ENCODE measurements at places on chromosomes 1 and 21.
A peak's percentile ranks its signal among the peaks of the same experiment; 100 is the strongest.

DNA sequence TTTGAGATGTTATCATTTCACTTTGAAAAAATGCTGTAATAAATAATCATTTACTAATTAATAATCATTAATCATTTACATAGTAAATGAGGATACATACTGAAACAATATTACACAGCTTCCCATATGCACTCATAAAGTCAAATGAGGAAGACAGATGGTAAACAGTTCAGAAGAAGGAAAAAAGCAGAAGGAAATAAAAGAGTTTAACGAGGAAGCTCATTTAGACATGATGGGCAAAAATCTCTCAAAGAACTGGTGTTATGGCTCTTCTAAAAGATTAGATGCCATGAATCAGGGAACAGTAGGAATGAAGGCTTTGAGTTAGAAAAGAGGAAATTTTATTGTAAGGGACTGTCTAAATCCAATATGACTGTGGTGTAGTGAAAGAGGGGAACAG is 347.6 kb downstream of the PTPRC start:
- no peak for DNase-seq

- no peak for DNase-seq
Measured at GRCh38 chr1:34926894-34927293, 2.6 kb downstream of the DLGAP3 start.

DNA sequence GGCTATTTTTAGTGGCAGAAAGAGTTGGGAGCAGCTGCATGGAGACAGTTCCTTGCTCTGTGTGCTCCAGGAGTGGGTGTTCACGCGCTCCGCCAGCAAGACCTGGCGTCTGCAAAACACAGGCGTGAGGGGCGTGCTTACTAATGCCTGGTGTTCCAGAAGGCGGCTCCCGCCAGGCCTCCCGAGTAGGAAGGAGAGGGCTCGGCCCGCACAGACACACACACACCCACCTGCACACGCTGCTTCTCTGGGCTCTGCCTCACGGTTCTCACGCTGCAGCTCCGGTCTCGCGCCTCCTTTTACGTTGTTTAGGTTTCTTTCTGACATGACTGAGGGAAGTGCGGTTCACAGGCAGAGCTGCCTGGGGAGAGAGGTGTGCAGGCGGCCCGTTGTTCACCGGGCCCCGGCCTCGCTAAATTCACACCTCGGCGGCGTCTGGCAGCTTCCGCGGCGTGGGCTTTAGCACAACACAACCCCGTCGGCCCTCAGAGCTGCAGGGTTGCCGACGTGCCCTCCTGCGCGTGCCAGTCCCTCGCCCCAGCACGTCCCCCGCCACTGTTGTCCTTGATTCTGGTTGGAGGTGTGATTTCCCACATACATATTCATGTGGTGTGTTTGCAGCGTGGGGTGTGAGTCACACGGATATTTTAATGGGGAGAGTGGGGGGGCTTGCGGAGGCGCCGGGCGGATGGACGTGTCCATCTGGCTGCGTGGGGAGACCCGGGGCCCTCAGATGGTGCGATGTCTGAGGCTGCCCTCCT is 77.0 kb downstream of the SKI start:
- no peak for DNase-seq

- DNase-seq, result no peak
Measured at GRCh38 chr21:36841866-36842265, 124.6 kb downstream of the HLCS start.

- DNase-seq, result no peak
Measured at GRCh38 chr1:19219451-19219850, 9.4 kb upstream of the UBR4 start.

- DNase-seq, result no peak
Measured at GRCh38 chr1:178241057-178241456, 147.2 kb downstream of the RASAL2 start.

DNA sequence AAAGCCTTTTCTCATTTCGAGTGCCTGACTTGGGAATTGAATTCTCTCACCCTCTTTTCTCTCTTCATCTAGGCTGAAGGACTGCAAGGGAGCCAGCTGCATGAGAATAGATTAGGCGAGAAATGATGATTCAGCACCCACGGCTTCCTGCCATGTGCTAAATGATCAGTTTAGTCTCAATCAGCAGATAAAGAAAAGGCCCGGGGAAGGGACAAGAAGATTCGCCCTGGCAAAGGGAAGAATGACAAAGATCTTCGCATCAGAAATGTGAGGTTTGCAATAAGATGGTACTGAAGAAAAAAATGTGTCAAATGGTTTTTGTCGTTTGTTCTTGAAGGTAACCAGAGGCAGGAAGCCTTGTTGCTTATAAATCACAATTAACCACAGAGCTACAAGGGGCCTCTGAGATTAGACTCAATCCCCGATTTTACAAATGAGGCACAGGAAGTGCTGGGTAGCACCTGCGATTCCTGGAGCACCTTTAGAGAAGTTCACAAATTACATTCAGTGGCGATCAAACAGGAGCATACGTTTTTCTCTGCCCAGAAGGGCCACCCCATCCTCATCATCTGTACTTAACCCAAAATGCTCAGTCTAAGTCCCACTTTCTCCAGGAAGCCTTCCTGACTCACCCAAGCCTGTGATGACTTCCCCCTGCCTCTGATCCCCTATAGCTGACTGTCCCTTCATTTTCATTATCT is 183.4 kb downstream of the ZNF281 start:
- no peak for DNase-seq

GRCh38 chr1:153962088-153963029 is 978 bp downstream of the SLC39A1 start:
- no peak for DNase-seq

DNA sequence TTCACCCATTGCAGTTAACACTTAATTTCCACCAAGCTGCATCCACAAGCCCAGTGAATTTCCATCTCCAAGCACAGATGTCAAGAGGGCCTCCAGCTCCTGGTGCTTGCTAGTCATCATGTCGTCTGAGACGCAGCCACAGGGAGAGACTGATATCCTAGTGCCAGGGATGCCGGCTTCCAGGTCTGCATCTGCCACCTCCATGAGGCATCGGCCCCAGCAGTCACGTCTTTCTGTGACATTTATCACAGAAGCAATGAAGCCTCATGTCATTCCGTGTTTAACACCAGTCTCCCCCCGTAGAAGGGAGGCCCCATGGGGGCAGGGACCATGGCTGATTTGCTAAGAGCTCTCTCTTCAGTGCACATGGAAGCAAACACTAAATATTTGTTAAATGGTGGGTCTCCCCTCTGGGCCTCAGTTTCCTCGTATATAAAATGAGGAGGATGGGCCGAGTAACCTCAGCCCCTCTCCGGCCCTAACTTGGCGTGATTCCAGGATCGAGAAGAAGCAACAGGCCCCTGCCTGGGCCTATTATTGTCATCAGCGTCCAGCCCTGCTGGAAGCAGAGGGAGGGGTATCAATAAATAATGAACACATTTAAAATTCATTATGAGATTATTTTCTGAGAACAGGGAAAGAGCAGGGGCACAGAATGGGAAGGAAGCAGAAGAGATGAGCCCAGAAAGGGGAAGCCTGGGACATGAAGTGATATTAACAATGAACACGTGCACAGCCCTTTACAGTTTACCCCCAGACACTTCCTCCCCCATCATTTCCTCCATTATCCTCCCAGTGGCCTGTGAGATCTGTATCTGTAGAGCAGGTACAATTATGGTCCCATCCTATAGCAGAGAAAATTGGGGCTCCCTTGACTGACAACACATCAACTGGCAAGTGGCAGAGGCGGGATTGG is 837 bp upstream of the C1QB start:
- no peak for DNase-seq

GRCh38 chr1:219988387-219988786 is 57.9 kb downstream of the EPRS1 start:
- DNase-seq, result peak; percentile 9

- DNase-seq, result peak; percentile 45
Measured at GRCh38 chr1:43454270-43455011, 710 bp upstream of the HYI start.

GRCh38 chr1:70738624-70739023 is 309.0 kb downstream of the PTGER3 start:
- DNase-seq, result no peak

All from GM18507 (cell line).